ENCODE measurements at places on chromosomes 11 and 22.

DNA sequence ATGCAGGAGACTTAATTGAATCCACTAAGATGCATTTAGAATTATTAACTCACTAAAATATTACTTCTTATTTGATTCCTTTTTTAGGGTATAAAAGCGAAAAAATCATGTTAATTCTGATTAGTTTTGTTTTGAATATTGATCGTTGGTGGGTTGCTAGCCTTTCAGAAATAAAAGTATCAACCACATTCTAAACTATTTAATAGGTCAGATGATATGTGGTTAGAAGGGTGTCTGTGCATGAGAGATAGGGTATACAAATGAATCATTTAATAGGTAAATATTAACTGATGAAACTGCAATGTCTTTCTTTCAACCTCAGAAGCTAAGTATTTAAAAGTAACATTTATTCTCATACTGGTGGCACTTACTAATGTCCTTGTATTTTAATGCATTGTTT lies 515.1 kb downstream of the CNTN5 start:
- DNase-seq = no peak

DNA sequence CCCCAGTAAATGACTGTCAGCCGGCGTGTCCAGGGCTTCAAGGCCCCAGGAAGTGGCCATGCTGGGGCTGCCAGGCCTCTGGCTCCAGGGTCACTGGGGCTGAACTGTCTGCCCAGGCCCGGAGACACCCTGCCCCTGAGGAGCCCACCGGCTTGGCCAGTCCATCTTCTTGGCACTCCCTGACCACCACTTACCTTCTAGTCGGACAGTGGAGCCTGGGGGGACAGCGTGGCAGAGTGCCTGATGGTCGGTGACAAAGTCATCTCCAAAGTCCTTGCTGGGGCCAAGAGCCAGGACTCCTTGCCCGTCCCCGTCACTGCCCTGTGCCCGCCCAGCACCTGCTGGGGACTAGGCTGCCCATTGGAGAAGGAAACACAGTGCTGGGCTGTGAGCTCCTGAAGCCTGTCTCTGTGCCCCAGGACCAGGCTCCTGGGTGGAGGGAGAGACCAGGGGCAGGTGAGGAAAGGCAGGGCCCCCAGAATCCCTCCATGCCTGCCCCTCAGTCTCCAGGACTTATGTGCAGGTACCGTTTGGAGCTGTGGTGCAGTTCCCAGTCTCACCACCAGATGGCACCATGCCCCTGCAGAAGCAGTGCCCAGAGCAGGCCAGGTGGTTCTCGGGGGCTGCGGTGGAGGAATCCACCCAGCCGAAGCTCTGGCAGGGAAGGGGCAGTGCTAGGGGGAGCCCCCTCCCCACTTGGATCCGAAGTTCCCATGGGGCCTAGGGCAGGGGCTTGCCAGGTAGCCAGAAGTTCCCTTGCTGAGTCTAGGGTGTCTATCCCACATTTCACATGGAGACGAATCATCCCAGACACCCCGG lies 6.0 kb upstream of the CCDC188 start:
- DNase-seq = peak; percentile 96

DNA sequence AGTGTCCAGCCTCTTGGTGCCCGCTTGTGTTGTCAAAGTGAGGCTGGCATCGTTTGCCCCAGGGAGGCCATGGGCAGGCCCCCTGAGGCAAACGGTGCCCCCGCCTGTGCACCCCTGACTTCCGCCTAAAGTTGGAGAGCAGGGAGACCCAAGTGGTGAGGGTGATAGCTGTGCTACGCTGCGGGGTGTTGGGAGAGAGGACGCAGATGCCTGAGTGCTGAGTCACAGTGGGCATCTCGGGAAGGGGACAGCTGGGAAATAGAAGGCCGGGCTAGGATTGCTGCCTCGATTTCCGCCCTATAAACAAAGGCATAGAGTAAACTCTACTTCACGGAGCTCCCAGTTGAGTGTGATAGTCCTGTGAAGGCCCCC lies 5.8 kb downstream of the GRIK4 start:
- DNase-seq = no peak

- DNase-seq = peak; percentile 7
Observed at GRCh38 chr11:16402654-16403447, 46.5 kb upstream of the SOX6 start.

- no peak for DNase-seq
Observed at GRCh38 chr11:72762641-72763304, 10.6 kb upstream of the ARAP1 start.

DNA sequence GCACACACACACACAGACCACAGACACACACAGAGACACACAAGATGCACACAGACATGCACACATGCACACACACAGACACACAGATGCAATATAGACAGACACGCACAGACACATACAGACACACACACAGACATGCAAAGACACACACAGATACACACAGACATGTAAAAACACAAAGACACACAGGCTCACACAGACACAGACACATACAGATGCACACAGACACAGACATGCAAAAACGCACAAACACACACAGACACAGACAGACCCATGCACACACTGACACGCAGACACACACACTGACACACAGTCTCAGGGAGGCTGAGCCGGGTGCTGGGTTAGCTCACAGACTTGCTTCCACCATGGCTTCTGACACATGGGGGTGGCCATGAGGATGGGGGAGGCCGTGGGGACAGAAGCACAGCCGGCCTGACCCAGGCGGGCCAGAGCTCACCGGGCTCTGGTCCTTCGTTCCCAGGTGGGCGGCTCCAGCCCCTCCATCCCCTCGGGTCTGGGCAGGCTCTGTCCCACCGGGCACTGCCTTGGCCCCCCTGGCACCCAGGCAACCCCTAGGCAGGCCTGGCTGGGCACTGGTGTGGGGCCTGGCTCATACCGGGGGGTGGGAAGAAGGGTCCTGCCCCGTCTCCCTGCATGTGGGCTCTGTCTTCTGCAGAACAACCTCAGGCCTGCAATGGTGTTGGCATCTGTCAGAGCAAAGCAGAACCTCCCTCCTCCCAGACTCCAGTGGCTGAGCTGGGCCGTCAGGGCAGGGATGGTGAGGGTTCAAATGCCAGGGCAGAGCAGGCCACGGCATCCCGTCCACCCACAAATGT lies 1489.5 kb downstream of the BRD1 start:
- DNase-seq = no peak
